ENCODE measurements at places on chromosomes 3 and 15.

- DNase-seq = no peak
These were observed 265.8 kb upstream of the ZNF717 start for GRCh38 chr3:76051145-76051544.

- no peak for DNase-seq
These were observed 165.2 kb upstream of the HES1 start for GRCh38 chr3:193970773-193971206.

DNA sequence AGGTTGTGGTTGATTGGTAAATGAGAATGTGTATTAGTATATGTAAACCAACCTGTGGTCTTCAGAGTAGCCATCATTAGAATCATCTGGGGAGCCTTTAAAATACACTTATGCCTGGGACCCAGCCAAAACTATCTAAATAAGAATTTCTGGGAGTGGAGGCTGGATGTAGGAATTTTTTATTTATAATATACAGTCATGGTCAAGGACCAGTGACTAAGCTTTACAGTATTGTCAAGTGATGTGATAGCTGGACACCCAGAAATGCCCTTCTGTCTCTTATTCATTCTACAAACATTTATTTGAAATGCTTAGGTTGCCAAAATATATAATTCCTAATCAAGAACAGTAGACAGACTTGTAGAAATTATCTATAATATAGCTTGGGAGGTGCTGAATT lies 132.2 kb downstream of the MBNL1 start:
- DNase-seq = no peak

- no peak for DNase-seq
These were observed 124.1 kb downstream of the GADL1 start for GRCh38 chr3:30770387-30770786.

DNA sequence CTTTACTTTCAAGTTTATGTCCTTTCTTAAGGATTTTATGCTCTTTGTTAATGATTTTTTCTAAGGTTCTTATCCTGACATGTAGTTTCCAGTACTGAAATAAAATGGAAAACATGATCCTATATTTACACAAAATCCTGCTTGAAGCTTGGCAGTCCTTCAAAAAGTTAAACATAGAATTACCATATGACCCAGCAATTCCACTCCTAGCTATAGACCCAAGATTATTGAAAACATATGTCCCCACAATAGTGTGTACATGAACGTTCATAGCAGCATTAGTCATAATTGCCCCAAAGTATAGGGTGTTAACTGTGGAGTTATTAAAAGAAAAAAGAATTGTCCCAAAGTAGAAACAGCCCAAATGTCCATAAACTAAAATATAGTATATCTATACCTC lies 33.2 kb downstream of the ITGB5 start:
- DNase-seq = no peak

DNA sequence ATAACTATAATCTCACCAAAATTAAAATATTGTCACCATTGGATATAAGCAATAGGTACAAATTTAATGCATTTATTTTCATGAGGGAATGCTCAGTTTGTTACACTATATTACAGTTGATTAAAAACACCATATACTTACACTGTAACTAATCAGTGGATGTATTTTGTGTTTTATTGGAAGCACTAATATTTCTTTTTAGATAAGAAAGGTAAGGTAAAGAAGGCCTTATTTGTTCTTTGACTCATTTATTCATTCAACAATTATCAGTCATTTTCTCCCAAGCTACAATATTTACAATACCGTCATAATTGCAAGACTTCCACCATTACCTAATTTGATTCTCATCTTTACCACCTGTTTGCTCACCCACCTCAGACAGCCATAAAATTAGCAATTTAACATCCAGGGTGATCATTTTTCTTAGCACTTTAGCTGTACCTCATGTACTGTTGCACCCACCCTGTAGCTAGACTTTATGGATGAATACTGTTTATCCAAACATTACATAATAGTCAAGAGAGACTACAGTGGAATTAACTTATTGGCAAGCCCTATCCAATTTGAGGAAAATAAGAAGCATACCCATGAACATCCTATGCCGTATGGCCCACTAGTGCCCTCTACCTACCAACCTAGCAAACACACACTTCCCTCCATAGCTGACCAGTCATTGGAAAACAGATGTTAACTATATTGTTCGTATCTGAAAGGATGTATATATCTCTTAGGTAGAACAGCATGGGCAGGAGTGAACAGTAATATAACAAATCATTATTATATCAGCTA lies 229.6 kb downstream of the BBX start:
- no peak for DNase-seq

- DNase-seq = no peak
These were observed 4.5 kb downstream of the INKA1 start for GRCh38 chr3:49807431-49808114.

- DNase-seq = no peak
These were observed 348.6 kb downstream of the PLCL2 start for GRCh38 chr3:17233398-17233800.

- no peak for DNase-seq
These were observed 576.2 kb upstream of the KCNMB2 start for GRCh38 chr3:177960014-177960413.

GRCh38 chr3:54970895-54971294 lies 43.0 kb upstream of the LRTM1 start:
- no peak for DNase-seq

DNA sequence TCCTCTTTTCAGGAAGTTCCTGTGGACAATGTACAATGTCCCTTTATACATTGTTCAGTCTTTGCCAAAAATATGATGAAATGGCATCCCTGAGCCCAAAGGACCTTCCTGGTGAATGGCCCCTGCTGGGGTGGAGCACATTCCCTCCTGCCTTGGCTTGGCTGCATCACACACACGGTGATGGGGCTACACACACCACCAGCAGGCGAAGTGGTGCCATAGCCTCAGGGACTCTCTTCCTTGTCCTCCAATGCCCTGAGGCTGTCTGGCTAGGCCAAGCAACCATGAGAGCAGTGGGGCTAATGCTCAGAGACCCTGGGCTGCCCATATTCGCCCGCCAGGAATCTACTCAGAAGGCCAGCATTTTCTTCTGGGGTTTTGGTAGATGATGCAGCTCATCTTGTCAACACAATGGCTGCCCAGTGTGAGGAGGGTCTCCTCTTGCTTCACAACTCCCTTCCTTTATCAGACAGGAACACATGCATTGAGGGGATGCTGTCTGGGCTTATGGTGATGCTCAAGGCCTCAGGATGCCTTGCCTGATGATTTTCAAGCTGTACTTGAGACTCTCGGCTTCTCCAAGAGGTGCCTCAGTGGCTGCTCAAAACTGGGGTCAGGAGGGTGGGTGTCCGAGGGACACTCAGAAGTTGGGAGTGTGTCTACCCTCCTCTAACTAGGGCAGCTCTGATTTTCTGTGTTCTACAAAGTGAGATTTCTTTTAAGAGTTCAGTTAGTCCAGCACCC lies 40.9 kb upstream of the EPHB1 start:
- no peak for DNase-seq

DNA sequence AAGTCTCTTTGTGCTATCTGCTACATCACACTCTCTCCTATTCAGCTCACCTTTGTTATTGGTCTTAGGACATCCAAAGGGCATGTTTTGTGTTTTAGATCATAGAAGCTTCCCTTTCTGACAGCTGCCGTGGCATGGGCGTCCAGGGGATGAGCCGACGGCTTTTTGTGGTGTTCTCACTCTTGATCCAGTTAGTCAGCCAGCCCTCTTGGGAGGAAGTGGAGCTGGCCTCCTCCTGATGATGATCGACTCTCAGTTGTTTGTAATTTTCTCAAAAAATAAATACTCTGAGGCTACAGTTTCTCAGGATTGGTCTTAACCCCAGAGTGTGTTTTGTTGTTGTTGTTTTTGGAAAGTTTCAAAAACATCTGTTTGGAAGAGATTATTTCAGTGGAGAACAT lies 34.4 kb downstream of the BOC start:
- DNase-seq = no peak

DNA sequence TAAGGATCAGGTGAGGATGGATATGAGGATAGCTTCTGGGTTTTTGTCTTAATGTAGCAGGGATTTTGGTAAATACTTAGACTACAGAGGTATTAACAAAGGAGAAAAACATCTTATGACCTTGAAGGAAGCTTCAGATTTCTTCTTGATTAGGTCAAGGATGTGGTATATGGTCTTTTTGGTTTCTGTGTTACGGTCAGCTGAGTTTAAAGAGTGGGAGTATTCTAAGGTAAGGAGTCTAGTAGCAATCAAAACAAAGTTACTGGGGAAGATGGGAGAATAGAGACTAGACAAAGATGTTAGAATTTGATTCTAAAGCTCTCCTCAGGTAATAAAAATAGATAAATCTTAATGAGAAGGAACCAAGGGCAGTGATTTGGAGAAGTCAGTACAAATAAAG lies 6.2 kb downstream of the HMG20A start:
- DNase-seq = no peak

- DNase-seq = no peak
These were observed 19.4 kb downstream of the CDV3 start for GRCh38 chr3:133592843-133593242.

GRCh38 chr15:74038707-74039655 lies 43.4 kb downstream of the GOLGA6A start:
- no peak for DNase-seq

- no peak for DNase-seq
These were observed 1.5 kb downstream of the ARPC4 start for GRCh38 chr3:9794400-9794799.

- DNase-seq = no peak
These were observed 41.8 kb upstream of the RHO start for GRCh38 chr3:129486664-129487035.

DNA sequence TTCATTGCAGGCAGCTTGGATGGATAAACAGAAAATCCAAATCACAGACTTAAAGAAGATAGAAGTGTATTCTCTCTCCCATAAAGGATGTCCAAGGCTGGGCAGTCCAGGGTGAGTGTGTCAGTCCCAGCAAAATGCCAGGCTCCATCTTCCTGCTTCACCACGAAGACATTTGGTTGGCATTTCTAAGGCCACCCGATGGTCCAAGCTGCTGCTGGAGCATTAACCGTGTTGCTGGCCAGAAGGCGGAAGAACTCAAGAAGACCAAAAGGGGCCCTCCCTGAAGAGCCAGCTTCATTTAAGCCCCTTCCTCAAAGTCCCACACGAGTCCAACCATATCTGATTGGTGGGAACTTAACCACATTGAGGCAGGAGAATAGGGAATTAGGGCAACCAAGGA lies 3.0 kb upstream of the CYP11A1 start:
- DNase-seq = no peak

GRCh38 chr15:42494998-42495360 lies 455 bp upstream of the SNAP23 start:
- peak; percentile 37 for DNase-seq

DNA sequence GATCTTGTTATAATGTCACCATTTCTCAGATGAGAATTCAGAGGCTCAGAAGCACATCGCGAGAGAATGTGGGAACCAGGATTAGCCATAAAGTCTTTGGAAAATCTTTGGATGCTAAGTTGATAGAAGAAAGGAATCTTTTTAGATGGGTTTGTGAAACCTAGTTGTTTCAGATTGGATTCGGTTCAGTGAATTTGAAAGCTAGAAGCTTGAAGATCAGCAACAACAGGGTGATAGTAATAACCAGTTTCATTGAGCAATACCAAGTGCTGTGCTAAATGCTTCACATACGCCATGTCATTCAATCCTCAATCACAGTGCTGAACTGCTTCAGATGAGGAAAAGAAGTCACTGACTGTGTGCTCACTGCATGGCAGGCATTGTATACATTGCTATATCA lies 47.4 kb upstream of the MITF start:
- no peak for DNase-seq

GRCh38 chr3:26505399-26505798 lies 117.2 kb upstream of the LRRC3B start:
- DNase-seq = no peak

- no peak for DNase-seq
These were observed 47.2 kb upstream of the GALNT15 start for GRCh38 chr3:16127249-16127648.

GRCh38 chr3:136604961-136605360 lies 147.2 kb downstream of the STAG1 start:
- DNase-seq = no peak

DNA sequence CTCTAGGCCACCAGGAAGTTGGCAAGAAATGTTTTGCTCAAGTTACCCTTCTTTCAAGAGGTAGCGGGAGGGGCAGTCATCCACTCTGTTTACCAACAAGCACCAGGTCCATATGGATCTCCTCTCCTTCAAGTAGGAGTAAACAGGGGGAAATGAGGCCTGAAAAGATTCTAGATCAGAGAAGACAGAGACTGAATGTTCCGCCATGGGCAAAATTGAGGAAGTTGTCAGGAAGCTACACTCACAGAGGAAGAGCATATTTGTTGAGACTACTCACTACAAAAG lies 81.6 kb downstream of the KLF15 start:
- no peak for DNase-seq

DNA sequence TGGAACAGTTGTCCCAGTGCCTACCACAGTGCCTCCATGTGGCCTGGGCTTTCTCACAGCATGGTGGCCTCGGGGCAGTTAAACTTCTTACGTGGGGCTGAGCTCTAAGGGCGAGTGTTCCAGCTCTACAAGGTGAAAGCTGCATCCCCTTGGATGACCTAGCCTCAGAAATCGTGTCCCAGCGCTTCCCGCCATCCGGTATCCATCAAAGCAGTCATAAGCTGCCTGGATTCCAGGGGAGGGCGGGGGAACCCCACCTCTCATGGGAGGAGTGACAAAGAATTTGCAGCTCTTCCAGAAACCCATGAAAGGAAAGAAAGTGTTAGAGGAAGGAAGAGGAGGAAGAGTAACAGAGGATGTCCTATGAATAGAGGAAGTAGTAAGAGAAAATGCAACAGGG lies 45.8 kb upstream of the CCDC174 start:
- no peak for DNase-seq

DNA sequence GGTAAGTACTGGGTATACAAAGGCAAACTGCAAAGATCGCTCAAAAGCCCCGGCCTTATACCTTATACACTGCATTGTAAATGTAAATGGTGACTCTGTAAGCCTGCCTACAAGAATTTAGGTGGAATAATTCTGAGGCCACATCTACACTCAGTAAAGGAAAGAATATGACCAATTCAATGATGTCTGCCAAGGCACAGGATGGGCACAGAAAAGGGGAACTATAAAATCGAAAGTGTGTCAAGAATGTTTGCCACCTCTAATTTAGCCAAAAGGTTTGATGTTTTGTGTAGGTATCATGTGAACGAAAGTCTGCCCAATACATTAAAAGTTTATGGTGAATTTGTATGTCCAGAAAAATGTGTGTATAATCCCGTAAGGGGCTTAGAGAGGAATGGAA lies 96.1 kb downstream of the FOXP1 start:
- DNase-seq = no peak

GRCh38 chr15:63473749-63473998 lies 30.7 kb upstream of the USP3 start:
- no peak for DNase-seq

Measured in anterior cingulate cortex (tissue), 58 donors.